Omental fat pad (tissue), 4 donors: ENCODE measurements at places on chromosomes 4 and X. TPM values are rescaled to one million over a fixed set of nuclear protein-coding genes. Genes with fewer than 3 reads are reported as not detected.

GRCh38 chrX:41603596-41603995 lies 85.2 kb upstream of the GPR34 start:
- DNase-seq, result no peak

- no peak for DNase-seq
Observed at GRCh38 chrX:123513585-123514278, 219.1 kb downstream of the THOC2 start.

DNA sequence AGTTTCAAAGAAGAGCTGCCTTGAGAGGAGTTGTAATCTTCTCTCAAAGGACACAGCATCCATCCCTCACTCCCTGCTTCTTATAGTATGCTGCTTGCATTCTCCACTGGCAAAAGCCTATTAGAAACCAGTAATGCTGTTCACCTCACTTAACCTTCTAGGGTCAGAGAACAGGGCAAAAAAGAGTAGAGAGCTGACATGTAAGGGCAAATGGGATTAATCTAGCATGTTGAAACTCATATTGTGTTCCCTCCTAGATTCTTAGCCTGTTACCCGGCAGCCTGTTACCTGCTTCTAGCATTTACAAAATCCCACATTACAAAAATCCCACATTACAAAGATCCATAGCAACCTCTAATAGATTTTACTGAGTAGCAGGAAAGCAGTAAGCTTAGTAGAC lies 244.7 kb downstream of the SLC7A11 start:
- DNase-seq, result no peak

DNA sequence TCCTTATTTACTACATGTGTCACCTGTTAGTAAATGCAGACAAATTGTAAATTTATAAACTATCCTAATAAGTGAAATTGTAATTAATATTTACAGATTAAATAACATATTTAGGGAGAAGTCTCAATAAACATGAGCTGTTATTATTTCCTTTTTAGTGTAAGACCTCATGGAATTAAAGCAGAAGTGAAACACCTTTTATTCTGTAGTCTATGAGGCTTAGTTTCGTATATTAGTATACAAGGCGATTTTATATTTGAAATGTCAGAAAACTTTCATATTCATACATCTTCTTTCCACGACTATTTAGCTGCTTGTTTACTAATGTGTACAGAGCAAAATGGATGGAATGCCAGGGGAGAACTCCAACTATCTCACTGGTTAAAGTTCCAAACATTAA lies 414.4 kb downstream of the ARHGAP24 start:
- DNase-seq, result no peak

DNA sequence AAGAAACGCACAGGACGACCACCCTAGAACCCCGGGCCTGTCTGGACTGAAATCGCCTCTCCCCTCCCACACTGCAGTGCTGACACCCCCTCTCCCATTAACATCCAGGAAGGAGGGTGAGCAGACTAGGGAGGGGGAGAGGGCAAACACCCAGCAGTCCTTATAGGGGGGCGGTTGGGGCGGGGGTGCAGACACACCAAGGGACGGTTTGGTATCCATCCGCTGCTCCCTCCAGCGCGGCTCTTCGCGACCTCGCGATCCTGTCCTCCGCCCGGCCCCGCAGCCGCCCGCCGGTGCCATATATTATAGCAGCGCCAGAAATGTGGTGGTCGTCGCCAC lies 411 bp upstream of the GPRASP1 start:
- no peak for DNase-seq

DNA sequence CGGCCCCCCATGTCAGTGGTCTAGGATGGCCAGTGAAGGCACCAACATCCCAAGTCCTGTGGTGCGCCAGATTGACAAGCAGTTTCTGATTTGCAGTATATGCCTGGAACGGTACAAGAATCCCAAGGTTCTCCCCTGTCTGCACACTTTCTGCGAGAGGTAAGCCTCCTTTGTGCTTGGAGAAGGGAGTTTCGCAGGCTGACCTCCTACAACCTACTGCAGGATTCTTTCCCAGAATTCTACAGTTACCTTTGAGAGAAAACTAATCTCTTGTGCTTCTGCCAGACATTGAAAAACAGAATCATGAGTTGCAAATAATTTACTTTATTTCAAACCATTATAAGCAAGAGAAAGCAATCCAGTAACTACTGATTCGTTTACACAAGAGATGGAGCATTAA lies 66.1 kb downstream of the TRIM2 start:
- no peak for DNase-seq

DNA sequence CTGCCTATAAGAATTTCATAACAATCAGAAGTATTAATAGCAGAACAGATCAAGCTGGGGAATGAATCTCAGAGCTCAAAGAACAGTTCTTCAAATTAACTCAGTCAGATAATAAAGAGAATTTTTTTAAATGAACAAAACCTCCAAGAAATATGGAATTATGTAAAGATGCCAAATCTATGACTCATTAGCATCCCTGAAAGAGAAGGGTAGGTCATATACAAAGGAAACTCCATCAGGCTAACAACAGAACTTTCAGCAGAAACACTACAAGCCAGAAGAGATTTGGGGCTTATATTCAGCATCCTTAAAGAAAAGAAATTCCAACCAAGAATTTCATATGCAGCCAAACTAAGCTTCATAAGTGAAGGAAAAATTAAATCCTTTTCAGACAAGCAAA lies 28.6 kb downstream of the CBR4 start:
- no peak for DNase-seq

GRCh38 chr4:10296730-10297129 lies 160.5 kb downstream of the ZNF518B start:
- DNase-seq, result no peak

DNA sequence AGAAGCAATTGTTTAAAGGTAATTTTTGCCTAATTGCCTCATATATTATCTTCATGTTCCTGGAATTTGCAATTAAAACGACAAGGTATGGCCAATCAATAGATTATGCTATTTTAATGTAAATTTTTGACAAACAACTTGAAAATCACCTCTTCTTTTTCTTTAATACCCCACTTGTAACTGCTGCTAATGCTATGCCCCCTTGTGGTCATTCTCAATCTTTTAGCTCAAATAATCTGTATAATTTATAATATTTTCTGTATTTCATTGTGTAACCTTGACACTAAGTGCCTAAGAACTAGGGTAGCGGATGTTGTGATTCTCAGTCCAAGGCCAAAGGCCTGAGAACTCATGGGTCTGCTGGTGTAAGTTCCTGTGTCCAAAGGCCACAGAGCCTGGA lies 831.7 kb upstream of the POU3F4 start:
- DNase-seq, result no peak

DNA sequence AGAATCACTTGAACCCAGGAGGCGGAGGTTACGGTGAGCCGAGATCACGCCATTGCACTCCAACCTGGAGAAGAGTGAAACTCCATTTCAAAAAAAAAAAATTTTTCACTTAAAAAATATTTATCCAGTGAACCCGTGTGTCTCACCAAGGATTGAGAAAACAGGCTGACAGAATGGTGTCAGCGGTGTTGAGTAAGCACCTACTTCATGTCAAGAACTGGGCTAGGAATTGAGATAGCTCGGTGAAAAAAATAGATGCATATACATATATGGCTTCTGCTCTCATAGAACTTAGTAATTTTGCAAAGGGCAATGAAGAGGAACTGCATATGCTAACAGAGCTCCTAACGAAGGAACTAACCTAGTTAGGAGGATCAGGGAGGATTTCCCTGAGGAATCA lies 297.3 kb downstream of the TENM3 start:
- no peak for DNase-seq

DNA sequence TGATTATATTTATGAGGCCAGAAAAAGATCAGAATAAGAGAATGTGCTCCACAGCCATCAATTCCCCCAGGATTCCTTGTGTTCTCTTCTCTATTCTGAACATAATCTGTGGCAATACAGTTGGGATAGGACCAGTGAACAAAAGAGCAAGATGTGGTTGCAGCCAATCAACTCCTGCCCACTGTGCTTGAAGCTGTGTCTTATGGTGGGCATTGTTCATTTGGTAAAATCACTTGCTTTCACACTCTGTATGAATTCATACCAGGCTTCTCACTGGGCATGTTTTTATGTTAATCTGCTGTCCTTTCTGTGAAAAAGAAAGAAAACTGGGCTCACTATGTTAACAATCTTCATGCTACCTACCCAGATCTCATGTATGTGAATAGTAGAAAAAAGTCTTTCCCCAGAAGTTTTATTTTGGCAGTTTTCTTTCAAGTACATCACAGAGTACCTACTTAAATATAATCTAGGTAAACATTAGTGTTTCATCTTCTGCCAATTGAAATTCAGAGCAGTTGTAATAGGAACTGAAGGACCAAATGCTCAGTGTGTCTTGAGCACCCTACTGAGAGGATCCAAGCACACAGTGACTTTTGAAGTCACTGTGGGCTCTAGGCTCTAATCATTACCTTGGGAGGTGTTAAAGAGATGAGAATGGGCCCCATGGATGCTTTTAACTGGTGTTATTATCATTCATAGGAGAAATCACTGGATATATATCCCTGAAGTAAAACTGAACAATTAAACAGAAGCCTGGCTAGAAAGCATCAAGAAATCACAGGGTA lies 429.2 kb upstream of the TRAM1L1 start:
- no peak for DNase-seq

DNA sequence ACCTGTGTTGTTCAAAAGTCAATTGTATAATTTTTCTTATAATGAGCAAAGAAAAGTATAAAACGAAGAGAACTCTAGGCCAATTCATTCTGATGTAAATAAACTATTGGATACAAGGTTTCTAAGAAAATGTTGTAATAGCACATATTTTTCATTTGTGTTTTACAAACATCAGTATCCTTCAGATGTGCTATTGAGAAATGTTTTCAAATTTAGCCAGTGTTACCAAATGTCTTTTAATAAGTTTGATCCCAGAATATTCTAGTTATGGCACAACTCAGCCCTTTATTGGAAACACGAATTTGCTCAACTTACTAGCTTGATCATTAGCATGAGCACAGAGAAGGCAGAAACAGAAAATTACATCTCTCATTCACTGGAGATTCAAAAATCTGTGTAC lies 319.3 kb downstream of the IL15 start:
- DNase-seq, result no peak

DNA sequence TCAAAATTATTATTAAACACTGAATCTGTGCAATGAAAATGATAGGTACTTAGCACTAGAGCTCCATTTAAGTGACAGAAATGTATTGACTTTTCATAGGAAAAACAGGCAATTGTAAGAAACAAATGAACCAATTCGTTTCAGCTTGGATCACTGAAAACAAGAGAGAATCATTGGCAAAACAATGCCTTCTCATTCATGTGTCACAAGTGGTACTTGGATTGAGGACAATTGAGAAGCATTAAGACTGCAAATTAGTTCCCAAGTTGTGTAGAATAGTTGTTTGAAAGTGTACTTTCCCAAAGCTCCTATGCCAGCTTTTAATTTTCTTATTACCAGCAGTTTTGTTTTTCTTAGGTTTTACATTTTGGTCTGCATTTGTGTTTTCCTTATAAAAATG lies 20.6 kb downstream of the CNKSR2 start:
- no peak for DNase-seq

DNA sequence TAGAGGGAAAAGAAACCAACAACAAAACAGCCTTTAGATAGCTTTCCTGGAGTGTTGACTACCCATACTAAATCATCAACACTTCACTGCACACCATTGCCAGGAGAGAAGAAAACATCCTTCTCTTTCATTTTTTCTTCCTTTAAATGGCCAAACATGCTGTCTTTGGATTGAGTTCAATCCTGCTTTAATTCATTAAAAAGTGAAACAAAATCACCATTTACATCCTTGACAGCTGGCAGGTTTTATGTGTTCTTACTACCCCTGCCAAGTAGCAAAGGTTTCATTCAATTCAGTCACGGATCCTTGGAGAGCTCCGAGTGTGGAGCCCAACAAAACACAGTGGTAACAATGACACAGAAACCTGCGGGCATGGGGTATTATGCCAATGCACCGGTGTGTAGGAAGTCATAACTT lies 568.3 kb downstream of the ANKRD50 start:
- no peak for DNase-seq

- no peak for DNase-seq
Observed at GRCh38 chrX:55487143-55487542, 2.5 kb downstream of the USP51 start.

- DNase-seq, result no peak
Observed at GRCh38 chrX:107684956-107685385, 56.7 kb downstream of the PRPS1 start.

The LRAT gene
- total RNA-seq, result 2.4 TPM

The CENPVL1 gene
- total RNA-seq, result not detected
